ENCODE measurements at places on chromosomes 12 and 14.
A peak's percentile ranks its signal among the peaks of the same experiment; 100 is the strongest.

DNA sequence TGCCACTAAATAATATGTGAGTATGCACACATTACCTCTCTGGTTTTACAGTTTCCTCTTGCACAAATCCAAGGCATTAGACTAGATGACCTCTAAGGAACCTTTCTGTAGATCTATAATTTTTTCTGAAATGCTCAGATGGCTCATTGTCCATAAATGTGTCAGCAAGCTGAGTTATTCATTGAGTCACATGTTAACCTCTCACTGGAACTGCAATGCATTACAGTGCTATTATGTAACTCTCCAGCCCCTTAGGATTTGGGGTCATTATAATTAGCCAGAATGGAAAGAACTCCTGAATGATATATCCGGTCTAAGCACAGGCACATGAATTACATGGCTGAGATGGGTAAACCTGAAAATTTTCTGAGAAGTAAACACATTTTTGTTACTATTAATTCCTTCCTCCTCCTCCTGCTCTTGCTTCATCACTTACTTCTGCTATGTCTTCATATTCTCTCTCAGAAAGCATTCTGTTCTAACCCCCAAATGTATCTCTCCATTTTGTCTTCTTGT lies 20.3 kb upstream of the DRAM1 start:
- DNase-seq = no peak

- no peak for DNase-seq
Measured at GRCh38 chr12:117404940-117405339, 43.5 kb upstream of the NOS1 start.

- no peak for DNase-seq
Measured at GRCh38 chr12:9782547-9783382, 22.1 kb upstream of the CD69 start.

- peak; percentile 7 for DNase-seq
Measured at GRCh38 chr14:23831596-23831995, 122.0 kb upstream of the DHRS4 start.

GRCh38 chr12:24815114-24815423 lies 133.8 kb downstream of the BCAT1 start:
- DNase-seq = no peak

DNA sequence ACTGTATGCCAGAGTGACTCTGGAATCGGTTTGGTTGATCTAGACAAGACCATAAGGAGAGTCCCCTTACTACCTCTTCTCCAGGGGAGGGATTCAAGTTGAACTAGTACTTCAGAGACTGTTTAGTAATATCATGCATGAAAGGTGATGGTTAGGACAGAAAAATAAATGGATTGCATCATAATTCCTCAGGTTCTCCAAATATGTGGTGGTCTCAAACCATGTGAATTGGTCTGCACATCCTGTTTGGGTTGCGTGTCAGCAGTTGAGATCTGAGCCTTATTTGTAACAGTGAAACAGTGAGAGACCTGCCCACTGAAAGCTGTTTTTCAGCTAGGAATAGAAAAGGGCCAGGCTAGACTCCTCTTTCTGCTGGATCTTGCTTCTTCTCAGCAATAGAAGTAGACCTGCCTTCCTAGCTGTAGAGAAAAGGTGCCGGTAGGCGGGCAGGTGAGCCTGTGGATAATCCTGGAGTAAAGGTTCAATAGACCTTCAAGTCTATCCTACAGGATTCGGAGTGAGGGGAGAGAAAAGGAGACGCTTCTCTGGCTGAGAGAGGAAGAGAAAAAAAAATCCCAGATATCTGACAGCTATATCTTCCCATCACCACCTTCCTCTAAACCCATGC lies 258.5 kb upstream of the E2F7 start:
- DNase-seq = no peak

GRCh38 chr14:99192028-99192621 lies 79.9 kb downstream of the BCL11B start:
- DNase-seq = peak; percentile 59

GRCh38 chr12:50088577-50089335 lies 3.6 kb downstream of the SMARCD1 start:
- DNase-seq = peak; percentile 71

- no peak for DNase-seq
Measured at GRCh38 chr14:53692885-53693284, 263.7 kb downstream of the BMP4 start.

GRCh38 chr14:69573831-69574262 lies 824 bp downstream of the CCDC177 start:
- DNase-seq = peak; percentile 36

DNA sequence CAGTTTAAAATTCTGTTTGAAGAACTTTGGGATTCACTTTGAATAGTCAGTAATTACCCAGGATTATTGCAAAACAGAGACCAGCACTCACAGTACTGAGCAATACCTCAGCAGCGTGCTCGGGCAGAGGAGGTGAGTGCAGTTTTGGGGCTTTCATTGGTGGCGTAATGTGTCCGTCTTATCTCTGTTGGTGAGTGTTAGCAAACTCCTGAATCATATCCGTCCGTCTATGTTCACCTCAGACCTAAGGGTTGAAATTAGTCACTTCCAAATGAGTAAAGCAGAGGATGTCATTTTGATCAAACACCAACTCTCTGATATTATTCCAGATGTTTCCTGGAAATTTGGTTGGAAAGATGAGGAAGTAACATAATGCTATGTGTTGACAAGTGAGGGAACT lies 82.8 kb downstream of the BORCS5 start:
- DNase-seq = peak; percentile 86

DNA sequence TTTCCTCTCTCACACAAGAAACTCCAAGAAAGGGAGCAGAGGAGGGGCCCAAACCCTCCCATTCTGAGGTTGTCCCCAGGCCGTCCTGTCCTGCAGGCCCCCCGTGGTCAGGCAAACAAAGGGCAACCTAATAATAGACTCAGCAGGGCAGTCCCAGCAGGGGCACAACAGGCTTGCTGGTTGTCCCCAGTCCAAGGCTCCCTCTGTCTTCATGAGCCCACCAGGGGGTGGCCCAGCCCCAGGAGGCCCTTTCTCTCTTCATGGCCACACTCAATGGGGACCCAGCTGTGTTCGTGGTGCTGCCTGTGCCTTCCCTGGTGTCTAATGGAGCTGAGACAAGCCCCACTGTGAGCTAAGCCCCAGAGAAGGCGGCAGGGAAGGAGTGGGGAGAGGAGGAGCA lies 359.9 kb downstream of the ADGRD1 start:
- DNase-seq = no peak

- no peak for DNase-seq
Measured at GRCh38 chr12:104314242-104314614, 10.7 kb downstream of the EID3 start.

- DNase-seq = peak; percentile 21
Measured at GRCh38 chr14:50320283-50320682, 8.2 kb downstream of the DMAC2L start.

GRCh38 chr14:81384900-81385299 lies 15.2 kb downstream of the STON2 start:
- DNase-seq = no peak

DNA sequence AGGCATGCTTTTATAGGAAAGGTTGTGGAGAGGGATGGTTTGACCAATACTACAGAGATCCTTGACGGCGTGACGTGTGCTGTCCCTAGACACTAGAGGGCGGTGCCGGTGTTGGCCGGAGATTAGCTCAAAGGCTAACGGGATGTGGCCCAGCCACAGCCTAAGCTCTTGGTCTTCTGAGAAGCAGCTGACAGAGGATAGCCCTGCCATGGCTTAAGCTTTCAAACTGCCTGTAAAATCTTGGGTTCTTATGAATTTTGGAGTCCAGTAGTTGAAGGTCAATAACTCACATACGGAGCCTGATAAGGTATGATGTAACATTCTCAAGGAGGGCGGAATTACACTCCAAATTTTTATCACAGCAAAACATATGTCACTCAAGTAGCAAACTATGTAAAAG lies 515.7 kb upstream of the ATXN7L3B start:
- peak; percentile 35 for DNase-seq

DNA sequence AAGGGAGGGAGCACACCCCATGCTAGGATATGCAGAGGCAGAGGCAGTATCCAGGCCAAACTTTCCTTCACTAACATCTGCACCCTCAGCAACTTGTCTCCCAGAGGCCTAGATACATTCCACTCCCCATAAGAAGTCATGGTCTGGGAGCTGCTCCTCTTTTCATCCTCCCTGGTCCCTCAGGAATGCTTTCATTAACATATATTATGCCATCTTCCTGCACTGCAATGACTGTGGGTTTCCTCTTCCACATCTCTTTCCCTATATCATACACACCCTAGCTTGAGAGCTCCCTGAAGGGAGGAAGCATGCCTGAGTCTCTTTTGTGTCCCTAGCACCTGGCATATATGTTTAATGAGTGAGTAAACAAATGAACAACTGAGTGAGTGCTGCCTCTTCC lies 8.6 kb downstream of the DDN start:
- no peak for DNase-seq

DNA sequence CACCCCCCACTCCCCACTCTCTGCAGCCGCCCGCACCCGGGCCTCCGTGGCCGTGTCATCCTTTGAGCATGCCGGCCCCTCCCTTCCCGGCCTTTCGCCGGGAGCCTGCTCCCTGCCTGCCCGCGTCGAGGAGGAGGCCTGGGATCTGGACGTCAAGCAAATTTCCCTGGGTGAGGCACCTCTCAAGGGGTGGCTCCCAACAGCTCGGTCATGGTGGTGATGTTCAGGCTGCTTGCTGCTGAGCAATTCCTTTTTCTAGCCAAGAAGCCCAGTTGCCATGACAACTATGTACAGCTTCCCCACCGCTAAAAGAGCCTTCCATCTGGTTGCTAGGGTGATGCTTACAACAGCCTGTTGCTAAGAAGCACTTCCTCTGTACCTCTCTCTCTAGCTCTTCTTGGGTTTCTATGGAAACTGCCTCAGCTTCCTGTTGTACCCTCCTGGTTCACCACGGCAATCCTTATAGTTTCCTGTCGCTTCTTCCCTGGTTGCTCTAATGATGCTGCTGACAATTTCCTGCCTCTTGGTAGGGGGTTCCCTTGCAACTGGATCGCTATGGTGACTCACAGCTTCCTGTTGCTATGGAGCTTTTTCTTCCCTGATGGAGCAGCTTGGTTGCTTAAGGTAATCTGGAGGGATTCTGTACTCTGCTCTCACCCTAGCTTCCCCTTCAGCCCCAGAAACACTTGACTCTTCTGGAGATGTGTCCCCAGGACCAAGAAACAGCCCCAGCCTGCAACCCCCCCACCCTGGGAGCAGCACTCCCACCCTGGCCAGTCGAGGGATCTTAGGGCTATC lies 11.0 kb downstream of the ZNF219 start:
- no peak for DNase-seq

DNA sequence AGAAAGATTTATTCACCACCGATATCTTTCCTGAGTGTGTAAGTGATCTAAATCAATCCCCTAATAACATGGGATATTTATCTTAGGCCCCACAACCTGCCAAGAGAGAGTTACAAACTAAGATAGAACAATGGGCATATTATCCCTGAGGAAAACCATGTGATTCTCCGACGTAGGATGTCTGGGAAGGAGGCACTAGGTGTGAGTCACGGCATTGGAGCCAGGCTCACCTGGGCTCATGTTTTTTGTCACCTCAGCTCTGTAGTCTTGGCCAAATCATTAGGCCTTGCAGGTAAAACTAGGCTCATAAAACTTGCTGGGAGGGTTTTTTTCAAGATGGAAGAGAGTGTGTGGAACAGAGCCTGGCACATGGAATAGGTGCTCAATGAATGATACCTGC lies 129.7 kb upstream of the PLEKHG7 start:
- DNase-seq = no peak

GRCh38 chr12:113445544-113446171 lies 23.5 kb downstream of the SDSL start:
- no peak for DNase-seq

DNA sequence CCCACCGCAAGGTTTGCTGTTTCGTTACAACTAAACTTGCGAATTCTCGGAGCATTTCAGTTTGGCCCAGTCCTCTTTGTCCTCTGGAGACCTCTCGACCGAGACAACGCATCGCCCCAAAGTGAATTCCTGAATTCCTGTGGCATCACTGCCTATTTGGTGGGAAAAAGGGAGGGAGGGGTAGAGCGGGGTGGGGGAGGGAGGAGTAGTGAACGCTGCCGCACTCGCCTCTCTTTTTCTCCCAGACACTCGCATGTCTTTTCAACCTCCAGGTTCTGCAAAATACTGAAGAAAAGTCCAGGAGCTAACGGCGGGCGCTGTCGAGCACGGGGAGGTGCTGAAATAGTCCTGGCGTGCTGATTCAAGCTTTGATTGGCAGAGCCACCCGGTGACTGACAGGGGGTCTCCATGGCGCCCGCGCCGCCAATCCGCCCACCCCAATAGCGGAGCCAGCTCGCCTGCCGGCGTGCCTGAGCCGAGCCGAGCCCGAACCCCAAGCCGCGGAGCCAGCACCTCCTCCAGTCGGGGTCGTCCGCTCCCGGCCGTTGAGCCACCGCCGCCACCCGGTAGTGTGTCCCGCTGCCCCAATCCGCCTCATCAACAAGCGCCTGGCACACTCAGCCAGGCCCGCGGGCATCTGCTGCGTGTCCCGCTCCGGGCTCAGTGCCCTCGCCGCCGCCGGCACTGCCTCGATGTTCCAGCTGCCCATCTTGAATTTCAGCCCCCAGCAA lies at the start of gene SIX6:
Gene SIX6, plus strand, starts transcription at position 440 of the 731 bp plus-strand sequence. Its CDS starts 253 bp downstream, at position 693.
- DNase-seq = peak; percentile 35

GRCh38 chr14:95522556-95522955 lies 6.1 kb upstream of the SYNE3 start:
- no peak for DNase-seq

- no peak for DNase-seq
Measured at GRCh38 chr12:92108651-92109050, 37.0 kb downstream of the BTG1 start.

DNA sequence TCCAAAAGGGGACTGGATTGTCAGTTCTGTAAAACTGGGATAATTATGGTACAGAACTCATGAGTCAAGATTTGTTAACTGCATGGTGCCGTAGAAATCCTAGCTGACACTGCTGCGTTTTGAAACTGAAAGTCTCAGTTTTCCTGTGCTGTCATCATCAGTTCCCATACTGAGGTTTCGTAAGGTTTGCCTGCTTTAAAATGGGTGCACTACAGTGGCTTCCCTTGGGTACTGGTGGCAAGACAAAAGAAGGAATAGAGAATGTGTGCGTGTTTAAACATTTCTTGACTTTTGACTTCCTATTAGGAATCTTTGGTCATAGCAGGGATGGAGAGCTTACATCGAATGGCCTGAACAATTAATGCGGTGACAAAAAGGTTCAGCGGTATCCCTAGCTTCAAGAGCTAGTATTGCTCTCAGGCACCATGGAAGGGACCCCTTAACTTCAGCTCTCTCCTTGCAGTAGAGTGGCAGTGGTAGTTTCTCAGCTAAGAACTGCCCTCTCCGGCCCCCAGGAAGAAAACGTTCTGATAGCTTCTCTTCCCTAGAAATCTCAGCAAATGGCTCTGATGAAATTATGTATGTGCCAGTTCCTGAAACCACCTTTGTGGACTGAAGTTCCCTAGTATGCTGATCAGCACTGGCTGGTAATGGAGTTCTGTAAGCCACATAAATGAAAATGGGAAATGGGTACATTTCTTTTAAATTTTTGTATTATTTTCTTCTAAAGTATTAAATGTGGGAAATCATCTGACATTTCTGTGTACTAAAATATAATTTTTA lies 28.9 kb downstream of the ANO6 start:
- DNase-seq = no peak

Measured in activated CD4-positive, alpha-beta T cell treated with anti-CD3 and anti-CD28 coated beads for 48 hours (primary cell).